ENCODE measurements at places on chromosomes 11 and 22.

DNA sequence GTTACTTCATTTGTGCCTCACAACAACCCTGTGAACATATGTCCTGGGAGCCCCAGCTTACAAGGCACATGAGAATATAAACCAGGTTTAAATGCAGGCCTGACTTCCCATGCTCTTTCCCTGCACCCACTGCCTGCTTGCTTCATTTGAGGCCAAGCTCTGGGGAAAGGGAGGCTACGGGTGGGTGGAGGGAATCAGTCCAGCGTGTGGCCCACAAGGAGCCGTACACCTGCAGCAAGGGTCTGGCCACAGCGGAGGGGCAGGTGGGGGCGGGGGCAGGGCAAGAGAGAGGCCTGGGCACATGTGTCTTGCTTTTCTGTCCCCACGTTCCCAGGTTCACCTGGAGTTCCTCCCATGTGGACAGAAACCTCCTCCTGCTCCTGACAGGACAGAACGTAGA, 26.2 kb downstream of the FAM83F start:
- DNase-seq = no peak

GRCh38 chr22:28186641-28187040, 267.6 kb upstream of the PITPNB start:
- no peak for DNase-seq

GRCh38 chr11:131687291-131688047, 317.1 kb downstream of the NTM start:
- no peak for DNase-seq

GRCh38 chr22:48594016-48594756, 1233.5 kb downstream of the BRD1 start:
- no peak for DNase-seq

DNA sequence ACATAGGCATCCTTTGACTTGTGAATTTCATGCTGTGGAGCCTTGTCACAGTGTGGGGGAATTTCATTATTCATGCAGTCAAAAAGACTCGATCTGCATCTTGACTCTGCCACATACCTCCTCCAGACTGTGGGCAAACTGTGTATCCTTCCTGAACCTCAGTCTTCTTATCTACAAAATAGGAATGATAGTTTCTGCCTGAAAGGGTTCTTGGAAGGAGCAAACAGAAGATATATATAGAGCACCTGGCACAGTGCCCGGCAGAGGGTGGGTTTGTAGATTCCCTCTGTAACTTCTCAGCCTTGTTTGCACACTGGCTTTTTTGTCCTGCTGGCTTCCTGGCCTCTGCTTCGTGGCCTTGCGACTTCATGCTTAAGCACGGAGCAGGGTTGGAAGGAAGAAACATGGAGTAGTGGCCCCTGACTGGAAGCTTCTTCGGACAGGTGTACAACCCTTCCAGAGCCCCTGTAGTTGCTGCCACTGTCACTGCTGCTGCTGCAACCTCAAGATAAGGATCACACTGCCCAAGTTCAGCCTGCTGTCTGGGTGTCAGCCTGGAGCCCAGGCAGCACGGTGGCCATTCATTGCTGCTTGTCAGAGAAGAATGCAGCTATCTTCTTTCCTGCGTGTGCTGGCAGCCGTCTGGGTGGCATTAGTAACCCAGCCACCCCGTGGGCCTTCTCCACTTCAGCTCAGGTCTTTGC, 106.4 kb downstream of the MICAL2 start:
- no peak for DNase-seq

Data from activated CD4-positive, alpha-beta T cell treated with anti-CD3 and anti-CD28 coated beads, Interleukin-2, amount 50 U/mL, for 48 hours (primary cell).